Activated CD8-positive, alpha-beta memory T cell treated with anti-CD3 and anti-CD28 coated beads for 1 hour (primary cell): ENCODE measurements at places on chromosomes 3 and 15.

DNA sequence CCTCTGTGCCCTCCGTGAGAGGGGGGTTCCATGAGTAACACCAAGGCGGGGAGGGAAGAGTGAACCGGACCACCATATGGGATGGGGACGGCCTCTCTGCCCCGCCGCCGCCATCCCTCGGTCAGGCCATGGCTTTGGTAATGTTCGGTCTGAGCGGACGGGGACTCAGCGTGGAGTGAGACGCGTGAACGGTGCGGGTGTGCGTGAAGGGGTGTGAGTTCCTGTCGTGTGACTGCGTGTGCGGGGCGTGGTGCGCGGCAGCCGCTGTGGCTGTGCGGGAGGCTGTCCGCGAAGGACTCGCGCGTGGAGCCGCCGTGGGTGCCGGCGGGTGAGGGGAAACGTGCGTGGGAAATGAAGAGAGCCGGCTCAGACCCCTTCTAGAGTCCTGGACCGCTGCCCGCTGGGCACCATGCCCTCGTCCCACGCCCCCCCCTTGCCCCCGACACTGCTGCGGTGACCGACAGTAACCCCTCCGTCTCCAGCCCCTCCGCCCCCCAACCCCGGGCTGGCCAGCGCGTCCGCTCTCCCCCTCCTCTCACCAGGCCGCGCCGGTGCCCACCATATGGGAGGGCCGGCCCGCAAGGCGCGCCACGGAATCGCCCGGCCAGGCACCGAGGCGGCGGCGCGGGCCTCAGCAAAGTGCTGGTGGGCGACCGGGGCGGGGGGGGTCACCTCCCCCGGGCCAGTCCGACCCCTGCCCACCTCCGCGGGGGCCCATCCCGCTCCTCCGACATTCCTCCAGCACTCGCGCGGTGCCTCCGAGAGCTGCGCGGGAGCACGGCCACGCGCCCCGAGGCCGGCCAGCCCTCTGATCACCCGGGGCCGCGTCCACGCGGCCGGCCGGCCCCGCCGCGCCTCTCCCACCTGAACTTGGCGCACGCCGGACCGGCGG lies 589 bp downstream of the KLF15 start:
- DNase-seq, result no peak

GRCh38 chr3:194730365-194730764 lies 44.7 kb downstream of the FAM43A start:
- DNase-seq, result no peak

DNA sequence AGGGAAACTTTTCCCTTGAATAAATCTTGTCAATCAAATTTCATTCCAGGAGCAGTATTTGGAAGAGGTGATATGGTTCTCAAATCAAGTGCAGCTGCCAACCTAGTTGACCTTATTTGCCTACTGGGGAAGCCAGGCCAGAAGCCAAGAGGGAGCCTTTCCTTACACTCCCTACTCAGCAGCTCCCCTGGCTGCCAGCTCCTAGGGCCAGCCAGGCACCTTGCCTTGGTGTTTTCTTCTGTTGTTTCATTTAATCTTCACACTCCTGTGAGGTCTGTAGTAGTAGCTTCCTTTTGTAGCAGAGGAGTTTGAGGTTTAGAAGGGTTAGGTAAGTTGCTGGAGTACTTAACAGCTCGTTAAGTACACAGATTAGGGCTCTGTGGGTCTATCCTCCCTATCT lies 22.6 kb downstream of the MKRN2OS start:
- no peak for DNase-seq

DNA sequence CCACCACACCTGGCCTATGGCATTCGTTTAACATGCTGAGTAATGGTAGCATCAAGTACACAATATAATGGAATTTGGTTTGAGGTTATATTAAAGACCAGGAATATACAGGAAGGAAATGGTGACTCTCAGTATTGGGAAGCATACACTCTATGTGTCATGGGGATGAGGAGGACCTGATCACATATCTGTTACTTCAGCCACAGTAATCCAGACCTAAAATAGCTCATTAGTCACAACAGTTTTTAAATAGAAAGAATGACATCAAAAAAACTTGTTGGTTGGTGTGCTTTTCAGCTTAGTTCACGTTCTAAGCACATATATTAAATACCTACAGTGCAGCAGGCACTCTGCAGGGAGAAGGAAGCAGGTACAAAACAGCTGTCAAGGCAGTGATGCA lies 52.5 kb upstream of the ATP2C1 start:
- DNase-seq, result no peak

GRCh38 chr3:60364475-60364874 lies 886.8 kb downstream of the FHIT start:
- no peak for DNase-seq

- no peak for DNase-seq
Observed at GRCh38 chr3:144052275-144052674, 80.7 kb downstream of the DIPK2A start.

- no peak for DNase-seq
Observed at GRCh38 chr3:150308481-150309256, 99.4 kb upstream of the TSC22D2 start.

GRCh38 chr3:52277071-52277964 lies 1.1 kb downstream of the WDR82 start:
- peak; percentile 57 for DNase-seq

- DNase-seq, result no peak
Observed at GRCh38 chr15:72276326-72276700, 4.0 kb upstream of the PARP6 start.

DNA sequence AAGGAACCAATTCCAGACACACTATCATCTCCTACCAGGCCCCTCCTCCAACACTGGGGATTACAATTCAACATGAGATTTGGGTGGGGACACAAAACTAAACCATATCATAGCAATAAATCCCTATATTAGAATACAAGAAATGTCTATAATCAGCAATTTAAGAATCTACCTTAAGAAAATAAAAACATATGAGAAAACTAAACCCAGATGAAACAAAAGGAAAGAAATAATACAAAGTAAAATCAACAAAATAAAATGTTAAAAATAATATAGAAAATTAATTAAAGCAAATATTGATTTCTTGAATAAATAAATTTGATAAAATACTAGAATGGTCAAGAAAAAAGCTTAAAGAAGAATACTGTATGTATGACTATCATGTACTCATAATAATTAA lies 6.1 kb upstream of the OSTN start:
- DNase-seq, result no peak

DNA sequence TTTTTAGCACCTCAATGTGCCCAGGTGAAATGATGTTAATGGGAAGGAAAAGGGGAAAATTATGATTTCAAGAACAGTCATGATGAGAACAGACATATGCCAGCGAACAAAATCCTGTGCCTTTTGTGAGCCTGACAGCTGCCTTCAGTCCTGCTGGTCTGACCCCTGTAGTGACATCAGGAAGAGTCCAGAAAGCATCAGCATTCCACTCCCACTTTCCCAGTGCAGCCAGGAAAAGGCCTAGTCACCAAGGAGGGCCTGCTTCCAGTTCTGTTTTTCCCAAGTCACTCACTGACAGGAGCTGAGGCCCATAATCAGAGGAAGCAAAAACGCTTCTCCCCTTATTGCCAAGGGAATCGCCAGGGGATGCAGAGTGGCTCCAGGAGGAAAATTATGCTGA lies 218.4 kb downstream of the ABHD5 start:
- no peak for DNase-seq

- DNase-seq, result no peak
Observed at GRCh38 chr15:38652183-38652794, 87.7 kb upstream of the RASGRP1 start.

- DNase-seq, result no peak
Observed at GRCh38 chr3:43638594-43639447, 17.0 kb upstream of the ANO10 start.

DNA sequence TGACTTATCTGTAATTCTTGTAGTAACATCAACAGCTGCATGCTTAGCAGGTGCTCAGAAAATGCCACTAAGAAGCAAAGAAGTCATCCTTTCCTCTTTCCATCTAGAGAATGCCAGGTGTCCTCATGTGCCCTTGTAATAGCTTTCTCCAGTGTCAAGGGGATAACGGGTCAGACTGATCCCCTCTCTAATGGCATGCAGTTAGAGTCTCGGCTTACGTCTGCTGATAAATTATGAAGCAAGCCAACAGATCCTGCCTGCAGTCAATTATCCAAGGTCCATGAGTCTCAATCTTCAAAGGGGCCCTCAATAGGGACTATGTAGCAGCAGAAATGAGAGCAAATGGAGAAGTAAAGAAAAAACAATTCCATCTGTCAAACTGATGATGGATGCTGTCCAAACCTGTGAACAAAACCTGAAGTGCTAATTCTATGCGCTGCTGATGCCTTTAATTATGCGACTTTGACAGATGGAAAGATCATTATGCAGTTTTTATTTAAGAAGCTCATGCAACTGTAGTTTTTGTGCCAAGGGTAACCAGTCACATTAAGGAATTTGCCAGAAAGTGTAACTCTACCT lies 162.8 kb upstream of the PEX5L start:
- no peak for DNase-seq

GRCh38 chr15:76974456-76975036 lies 20.4 kb upstream of the PSTPIP1 start:
- DNase-seq, result no peak

DNA sequence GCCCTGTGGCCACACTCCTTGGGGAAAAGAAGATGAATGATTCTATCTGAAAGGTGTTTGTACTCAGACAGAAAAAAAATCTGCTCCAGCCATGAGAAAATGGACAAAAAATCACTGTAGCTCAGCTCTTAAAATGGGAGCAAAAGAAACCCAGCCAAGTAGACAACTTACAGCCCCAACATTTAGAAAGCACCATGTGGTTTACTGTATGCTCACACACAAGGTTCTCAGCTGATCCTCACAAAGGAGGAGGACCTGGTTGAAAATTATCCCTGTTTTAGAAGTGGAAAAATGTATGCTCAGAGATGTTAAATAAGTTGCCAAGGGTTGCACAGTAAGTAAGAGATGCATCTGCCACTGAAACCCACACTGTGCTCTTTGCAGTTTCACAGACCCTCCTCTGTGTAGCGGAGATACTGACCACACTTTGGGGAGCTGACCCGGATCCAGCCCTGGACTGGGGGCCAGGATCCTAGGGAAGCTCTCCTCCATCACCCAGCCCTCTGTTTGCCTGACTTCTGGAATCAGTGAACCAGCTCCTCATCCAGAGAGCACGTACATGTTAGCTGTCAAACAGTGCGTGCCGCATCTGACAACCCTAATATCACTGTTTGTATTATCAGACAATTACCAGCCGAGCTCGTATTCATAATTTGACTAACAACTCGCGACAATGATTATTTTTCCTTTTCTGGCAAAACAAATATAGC lies 32.7 kb upstream of the TPRG1 start:
- no peak for DNase-seq

- DNase-seq, result no peak
Observed at GRCh38 chr15:48085591-48085930, 35.2 kb upstream of the SLC24A5 start.

GRCh38 chr15:99918072-99918471 lies 184.8 kb upstream of the LYSMD4 start:
- no peak for DNase-seq

- DNase-seq, result no peak
Observed at GRCh38 chr3:117059067-117059955, 349.7 kb downstream of the TUSC7 start.

DNA sequence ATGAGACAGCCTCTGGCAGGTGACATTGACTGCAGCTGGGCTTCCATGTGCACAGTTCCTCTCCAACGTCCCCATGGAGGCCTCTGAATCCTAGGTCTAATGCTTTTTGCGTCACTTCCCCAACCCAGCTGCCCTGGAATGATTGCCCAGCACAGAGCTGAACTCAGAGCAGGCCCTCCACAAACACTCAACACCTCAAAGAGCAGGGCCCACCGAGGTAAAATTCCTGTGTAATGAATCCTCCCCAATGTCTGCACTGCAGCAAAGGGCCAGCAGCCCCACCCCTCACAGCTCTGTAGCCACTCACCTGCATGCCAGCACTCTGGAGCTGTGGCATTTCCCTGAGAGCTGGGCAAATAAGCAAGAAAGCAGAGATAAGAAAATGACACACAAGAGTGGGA lies 42.6 kb upstream of the DUSP7 start:
- no peak for DNase-seq

DNA sequence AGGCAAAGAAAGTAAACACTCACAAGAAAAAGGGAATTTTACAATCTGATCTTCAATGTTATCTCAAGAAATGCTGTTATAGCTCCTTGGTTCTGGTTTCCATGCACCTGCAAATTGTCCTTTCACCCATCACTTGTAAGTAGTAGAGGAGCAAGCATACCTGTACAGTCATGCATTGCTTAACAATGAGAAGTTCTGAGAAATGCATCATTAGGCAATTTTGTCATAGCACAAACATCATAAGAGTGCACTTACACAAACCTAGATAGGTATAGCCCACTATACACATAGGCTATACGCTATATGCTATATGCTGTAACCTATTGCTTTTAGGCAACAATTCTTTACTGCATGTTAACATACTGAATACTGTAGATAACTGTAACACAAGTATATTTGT lies 672.3 kb downstream of the FHIT start:
- no peak for DNase-seq

- no peak for DNase-seq
Observed at GRCh38 chr3:120858521-120858920, 49.5 kb upstream of the STXBP5L start.

DNA sequence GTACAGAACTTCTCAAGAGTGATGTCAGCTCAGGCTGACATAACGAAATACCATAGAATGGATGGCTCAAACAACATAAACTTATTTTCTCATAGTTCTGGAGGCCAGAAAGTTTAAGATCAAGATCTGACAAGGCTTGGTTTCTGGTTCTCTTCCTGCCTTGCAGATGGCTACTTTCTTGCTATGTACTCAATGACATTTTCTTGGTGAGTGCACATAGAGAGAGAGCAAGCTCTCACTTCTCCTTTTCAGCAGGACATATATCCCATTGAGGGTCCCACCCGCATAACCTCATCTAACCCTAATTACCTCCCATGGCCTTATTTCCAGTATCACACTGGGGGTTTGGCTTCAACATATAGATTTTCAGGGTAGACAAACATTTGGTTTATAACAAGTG lies 1072.1 kb downstream of the PLOD2 start:
- DNase-seq, result no peak

GRCh38 chr3:64888165-64888564 lies 200.4 kb upstream of the ADAMTS9 start:
- no peak for DNase-seq

DNA sequence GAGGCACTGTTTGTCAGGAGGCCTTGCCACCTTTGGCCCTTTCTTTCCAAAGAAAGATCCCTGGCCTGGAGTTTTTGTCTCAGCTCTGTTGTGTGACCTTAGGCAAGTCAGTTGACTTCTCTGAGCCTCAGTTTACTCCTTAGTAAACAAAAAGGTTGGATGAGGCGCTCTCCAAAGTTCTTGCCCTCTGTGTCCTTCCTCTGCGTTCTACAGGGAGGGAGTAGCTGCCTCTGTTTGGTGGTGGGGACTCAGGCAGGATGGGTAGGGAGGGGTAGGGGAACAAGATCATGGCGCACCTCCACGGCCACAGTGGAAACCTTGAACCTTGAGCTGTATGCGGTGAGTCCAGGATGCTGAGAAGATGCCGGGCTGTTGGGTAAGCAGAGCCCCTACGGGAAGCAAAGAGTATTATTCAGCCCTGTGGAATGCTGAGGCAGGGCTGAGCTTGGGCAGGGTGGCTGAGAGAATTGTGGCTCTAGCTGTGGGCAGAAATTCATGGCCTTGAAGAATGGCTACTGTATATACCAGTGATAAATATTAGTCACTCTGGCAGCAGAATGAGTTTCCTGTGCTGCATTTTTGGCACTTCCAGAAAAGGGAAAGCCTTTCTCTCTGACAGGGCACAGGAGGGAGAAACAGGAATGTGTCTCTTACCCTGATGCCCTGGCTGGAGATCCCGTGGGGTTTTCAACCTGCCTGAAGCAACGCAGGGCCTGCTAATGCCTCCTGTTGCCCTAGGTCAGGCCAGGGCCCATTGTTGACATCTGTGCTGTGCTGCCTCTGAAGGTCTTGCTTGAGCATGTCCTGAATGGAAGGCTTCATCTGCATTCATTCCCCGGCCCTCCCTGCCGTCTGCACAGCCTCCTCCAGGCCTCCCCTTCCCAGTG lies 39.9 kb downstream of the SMAD3 start:
- no peak for DNase-seq
